NCI-H1105 (cell line): ENCODE measurements at places on chromosomes 4 and X.
A peak's percentile ranks its signal among the peaks of the same experiment; 100 is the strongest.

DNA sequence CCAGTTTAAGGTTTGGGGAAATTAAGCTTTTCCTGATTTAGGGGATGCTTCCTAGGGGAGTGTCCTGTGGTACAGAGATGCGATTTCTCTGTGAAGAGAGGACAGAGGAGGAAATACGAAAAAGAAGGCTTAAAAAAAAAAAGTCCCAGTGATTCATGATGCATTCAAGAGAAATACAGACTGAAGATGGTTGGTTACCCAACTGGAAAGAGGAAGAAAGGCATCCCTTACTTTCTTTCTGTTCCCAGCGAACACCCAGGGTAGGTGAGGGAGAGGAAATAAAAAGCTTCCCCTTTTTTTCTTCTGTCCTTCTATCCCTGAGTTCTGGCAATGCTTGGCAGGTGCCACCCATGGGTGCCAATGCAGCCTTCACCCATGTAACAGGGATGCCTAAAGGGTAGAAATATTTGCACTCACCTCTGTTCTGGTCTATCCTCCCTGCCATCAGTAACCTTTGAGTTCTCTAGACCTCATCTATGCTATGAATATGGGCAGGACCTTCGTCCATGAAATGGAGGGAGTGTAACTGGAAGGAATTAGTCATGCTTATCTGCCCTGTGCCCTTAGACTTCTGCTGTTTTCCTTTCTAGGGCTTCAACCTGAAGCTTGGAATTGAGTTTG, 230.1 kb upstream of the GALNTL6 start:
- no peak for DNase-seq

- peak; percentile 60 for DNase-seq
Measured at GRCh38 chr4:105451346-105451745, 22.5 kb downstream of the PPA2 start.

DNA sequence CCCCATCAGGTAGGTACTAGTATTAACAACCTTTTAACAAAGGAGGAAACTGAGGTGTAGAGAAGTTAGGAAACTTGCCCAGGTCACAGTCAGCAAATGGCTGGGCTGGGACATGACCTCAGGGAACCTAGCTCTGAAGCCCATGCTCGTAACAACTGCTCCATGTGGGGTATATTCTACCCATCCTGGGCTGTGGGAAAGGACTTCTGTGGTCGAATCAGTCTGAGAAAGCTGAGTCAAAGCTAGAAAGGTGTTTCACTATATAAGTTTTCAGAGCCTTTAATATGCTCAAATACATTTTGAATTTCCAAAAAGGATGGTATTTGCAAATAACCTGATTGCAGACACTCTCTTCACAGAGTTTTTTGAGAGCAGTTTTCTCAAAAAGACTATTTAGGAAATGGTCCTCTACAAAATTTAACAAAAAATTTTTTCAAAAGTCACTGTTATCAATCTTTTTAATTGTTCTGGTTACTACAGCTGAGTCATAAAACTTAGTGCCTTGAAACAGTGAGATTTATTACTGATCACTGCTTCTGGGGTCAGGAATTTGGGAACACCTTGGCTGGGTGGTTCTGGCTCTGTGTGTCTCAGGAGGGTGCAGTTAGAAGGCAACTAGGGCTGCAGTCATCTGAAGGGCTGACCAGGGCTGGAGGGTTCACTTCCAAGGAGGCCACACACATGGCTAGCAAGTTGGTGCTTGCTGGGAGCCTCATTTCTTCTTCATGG, 53.6 kb downstream of the NSG1 start:
- no peak for DNase-seq

- no peak for DNase-seq
Measured at GRCh38 chr4:32219306-32220075, 1499.3 kb downstream of the PCDH7 start.

DNA sequence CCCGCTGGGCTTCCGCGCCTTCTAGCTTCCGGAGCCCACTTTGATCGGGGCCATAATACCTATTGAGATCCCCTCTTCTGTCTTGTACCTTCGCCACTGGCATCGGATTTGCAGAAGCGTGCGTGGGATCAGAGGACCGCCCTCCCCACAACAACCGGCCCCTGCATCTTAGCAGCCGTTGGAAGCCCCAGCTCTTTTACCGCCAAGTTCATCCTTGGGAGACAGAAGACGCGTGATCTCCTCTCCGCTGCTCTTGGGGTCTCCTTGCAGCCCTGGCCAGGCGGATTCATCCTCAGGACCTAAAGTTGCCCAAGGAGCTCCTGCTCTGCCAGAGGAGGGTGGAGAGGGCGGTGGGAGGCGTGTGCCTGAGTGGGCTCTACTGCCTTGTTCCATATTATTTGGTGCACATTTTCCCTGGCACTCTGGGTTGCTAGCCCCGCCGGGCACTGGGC, 1.6 kb downstream of the SLIT2 start:
- DNase-seq: no peak

- no peak for DNase-seq
Measured at GRCh38 chr4:84159762-84160161, 339.3 kb downstream of the NKX6-1 start.

- DNase-seq: no peak
Measured at GRCh38 chr4:137180349-137180748, 351.9 kb downstream of the PCDH18 start.

DNA sequence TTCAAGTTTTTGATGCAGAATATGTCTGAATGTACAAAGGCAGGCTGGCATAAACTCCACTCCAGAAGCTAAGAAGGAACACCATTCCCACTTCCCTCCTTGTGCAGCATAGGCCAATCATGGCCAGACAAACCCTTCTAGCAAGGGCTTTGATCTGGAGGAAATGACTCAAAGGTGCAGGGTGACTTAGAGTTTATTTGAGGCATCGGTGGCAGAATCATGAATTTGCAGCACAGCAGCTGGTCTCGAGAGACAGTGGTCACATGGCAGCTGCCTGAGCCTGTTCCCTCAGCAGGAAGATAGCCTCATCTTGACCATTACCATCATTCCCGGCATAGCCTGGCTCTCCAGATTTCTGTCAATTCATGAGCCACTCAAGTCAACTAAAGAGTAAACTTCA, 154.5 kb downstream of the ATP10D start:
- no peak for DNase-seq

GRCh38 chr4:76943790-76944189, 5.8 kb upstream of the SEPTIN11 start:
- DNase-seq: no peak

GRCh38 chr4:7045961-7046921, 3.1 kb downstream of the TADA2B start:
- no peak for DNase-seq

DNA sequence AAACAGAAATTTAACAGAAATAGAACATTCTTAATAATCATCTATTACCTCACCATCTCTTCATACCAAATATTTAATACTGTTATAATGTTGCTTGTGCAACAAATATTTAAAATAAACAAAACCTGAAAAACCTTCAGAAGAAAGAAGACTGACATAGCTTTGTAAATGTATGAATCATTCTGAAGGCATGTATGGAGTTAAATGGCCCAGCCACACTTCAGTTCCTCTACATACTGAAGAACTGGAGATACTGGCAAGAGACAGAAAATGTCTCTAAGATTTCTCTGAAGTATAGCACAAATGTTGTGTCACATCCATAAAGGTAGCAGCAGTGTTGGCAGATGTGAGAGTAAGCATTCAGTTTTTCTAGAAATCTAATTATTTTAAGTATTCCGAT, 275.3 kb upstream of the FGF13 start:
- DNase-seq: no peak

GRCh38 chr4:24443200-24443599, 141.2 kb downstream of the DHX15 start:
- DNase-seq: no peak

- DNase-seq: no peak
Measured at GRCh38 chr4:147428583-147428982, 52.3 kb upstream of the EDNRA start.

GRCh38 chrX:119763181-119763580, 4.8 kb downstream of the SOWAHD start:
- DNase-seq: no peak

DNA sequence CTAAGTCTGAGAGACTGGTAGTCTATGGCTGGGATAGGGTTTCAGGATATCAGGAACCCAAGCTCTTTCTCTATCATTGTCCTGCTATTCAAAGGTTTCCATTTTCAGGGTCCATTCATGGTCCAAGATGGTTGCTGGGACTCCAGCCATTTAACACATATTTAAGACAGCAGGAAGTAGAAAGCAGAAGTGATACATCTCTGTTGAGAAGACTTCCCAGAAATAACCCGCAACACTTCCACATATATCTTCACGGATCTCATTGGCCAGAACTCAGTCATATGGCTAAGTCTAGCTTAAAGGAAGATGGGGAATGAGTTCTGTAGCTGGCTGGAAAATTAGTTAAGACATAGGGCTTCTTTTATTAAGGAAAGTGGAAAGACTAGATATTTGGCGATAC, 23.8 kb downstream of the CTSO start:
- no peak for DNase-seq

GRCh38 chr4:40180356-40180755, 16.5 kb upstream of the RHOH start:
- no peak for DNase-seq

- no peak for DNase-seq
Measured at GRCh38 chrX:10414862-10415261, 205.5 kb downstream of the MID1 start.

- DNase-seq: no peak
Measured at GRCh38 chr4:110119880-110120279, 78.5 kb downstream of the ELOVL6 start.

- DNase-seq: no peak
Measured at GRCh38 chr4:137946453-137947174, 295.5 kb downstream of the SLC7A11 start.

DNA sequence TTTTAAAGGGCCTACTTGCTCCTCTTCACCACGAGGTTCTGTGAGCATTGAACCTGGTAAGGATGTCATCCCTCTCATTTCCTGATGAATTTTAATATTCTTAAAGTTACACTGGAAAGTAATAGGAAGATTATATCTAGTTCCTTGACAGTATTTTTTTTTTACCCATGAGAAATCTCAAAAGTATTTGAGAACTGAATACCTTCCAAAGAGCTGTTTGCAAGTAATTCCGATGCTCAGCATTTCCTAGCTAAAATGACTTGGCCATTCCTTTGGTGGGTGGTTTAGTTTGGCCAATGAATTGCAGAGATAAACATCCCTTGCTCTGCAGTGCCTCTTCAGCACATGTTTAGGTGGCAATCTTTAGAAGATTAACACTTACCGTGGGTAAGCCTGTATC, 110.2 kb upstream of the WDR1 start:
- DNase-seq: no peak

GRCh38 chr4:24754571-24754970, 40.8 kb upstream of the SOD3 start:
- no peak for DNase-seq

- no peak for DNase-seq
Measured at GRCh38 chrX:80792205-80792604, 17.5 kb downstream of the BRWD3 start.

- DNase-seq: no peak
Measured at GRCh38 chr4:10006231-10006600, 15.1 kb downstream of the SLC2A9 start.

DNA sequence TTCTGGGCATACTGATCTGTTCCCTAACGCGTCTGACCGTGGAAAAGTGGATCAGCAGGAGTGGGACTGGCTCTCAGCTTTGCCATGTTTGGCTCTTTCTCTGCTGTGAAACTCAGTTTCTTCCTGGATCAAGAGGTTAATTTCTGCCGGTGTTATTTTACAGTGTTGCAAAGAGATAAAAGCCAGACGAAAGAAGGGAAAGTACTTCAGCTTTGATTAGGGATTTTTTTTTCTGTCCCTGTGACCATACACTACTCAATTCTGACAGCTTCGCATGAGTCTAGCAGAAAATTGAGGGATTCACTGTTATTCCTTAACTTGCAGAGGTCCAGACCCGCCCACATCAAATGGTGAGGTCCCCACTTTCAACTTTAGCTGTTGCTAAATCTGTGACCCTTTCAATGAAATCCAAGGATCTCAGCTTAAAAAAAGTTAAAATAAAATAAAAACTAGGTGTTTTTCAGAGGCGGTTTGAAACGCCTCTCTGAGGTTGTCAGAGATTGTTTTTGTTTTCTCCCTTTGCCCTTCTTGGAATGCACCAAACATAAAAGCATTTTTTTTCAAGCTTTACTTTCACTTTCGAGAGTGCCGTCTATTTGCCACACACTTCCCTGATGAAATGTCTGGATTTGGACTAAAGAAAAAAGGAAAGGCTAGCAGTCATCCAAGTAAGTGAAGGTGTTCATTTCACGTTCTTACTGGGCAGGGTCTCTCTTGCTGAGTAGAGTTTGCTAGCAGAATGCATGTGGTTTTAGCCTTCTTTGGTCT, at the start of gene TLR3:
Gene TLR3, plus strand, starts transcription at position 576 of the 768 bp plus-strand sequence. CDS start 7,464 bp downstream, outside the sequence.
- DNase-seq: no peak

GRCh38 chrX:1323315-1323714, 13.3 kb upstream of the IL3RA start:
- no peak for DNase-seq

DNA sequence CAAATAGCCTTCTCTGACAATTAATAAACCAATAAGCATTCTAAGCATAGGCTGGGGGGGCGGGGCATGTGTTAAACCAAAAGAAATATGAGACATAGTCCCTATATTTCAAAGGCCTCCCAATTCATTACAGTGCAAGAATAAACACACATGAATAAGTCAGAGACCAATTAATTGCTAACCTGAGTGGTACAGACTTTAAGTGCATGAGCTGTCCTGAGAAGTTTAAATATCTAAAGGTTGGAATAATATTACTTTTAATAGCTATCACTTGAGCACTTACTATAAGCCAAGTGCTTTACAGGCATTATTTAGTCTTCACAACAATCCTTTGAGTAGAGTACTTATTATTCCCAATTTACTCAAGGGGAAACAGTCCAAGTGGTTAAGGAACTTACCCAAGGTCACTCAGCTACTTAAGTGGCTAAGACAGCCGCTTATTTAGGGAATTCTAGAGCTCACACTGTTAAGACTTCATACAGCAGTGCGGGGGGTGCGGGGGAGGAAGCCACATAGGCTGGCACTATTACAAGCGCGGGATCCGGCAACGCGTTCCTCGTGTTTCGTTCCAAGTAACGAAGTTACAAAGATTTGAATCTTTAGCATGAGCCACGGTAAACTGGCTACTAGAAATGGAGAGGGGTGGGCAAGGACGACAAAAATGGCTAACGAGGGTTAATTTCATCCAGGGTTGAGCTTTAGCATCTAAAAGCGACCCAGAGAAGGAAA, 1.4 kb downstream of the THOC2 start:
- DNase-seq: no peak

GRCh38 chr4:53132132-53132891, 233.5 kb downstream of the SCFD2 start:
- DNase-seq: no peak

GRCh38 chr4:48774760-48775710, 5.0 kb downstream of the FRYL start:
- DNase-seq: no peak

- DNase-seq: no peak
Measured at GRCh38 chr4:15899511-15899910, 39.0 kb downstream of the FGFBP1 start.

- DNase-seq: peak; percentile 50
Measured at GRCh38 chr4:22941688-22942375, 249.1 kb downstream of the GBA3 start.

- no peak for DNase-seq
Measured at GRCh38 chr4:108396900-108397497, 223.4 kb upstream of the RPL34 start.
